GM12891 (cell line): ENCODE measurements at places on chromosomes 2 and 18.

DNA sequence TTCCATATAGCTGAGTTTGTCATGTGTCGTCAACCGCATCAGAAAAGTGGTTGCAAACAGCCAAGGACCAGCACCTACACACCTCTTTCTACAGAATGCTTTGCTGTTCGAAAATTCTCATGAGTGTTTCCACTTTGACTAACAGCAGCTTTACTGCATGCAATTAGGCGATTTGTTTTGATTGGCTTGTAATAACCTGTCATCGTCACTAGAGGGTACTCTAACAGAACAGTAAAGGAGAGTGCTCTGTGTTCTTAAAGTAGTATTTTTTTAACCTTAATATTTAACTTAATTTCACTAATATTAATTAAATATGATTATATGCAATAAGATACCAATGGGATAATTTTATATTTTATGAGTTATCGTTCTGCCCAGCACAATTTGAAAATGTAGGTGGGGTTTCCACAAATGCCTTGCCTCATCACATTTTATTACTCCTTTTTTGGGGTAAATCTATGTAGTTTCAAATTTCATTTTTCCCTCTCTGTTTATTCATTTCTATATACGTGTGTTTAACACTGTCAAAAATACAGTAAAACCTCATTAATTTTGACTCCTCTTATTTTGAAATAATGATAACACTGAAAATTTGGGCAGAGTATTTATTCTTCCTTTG lies 502.2 kb downstream of the NRXN1 start:
- DNase-seq, result peak; percentile 4

- DNase-seq, result no peak
Measured at GRCh38 chr2:118851650-118852049, 4.2 kb upstream of the EN1 start.

DNA sequence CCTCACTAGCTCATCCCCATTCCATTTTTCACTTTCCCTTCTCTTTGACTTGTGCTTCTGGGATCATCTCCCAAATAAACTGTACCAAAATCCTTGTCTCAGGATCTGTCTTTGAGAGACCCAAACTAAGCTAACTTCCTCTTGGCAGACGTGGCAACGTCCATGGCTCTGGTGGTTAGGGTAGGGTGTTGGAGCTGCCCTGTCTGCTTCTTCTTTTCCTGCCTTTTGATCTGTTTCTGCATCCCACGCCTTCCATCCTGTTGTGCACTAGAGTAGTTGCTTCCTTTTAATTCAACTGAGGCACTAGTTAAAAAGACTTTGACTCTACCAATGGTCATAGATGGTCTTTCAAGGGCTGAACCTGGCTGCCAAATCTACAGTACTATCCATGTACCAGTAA lies 5.5 kb upstream of the MAP4K4 start:
- no peak for DNase-seq

GRCh38 chr2:113791697-113792590 lies 35.5 kb upstream of the SLC35F5 start:
- peak; percentile 7 for DNase-seq

DNA sequence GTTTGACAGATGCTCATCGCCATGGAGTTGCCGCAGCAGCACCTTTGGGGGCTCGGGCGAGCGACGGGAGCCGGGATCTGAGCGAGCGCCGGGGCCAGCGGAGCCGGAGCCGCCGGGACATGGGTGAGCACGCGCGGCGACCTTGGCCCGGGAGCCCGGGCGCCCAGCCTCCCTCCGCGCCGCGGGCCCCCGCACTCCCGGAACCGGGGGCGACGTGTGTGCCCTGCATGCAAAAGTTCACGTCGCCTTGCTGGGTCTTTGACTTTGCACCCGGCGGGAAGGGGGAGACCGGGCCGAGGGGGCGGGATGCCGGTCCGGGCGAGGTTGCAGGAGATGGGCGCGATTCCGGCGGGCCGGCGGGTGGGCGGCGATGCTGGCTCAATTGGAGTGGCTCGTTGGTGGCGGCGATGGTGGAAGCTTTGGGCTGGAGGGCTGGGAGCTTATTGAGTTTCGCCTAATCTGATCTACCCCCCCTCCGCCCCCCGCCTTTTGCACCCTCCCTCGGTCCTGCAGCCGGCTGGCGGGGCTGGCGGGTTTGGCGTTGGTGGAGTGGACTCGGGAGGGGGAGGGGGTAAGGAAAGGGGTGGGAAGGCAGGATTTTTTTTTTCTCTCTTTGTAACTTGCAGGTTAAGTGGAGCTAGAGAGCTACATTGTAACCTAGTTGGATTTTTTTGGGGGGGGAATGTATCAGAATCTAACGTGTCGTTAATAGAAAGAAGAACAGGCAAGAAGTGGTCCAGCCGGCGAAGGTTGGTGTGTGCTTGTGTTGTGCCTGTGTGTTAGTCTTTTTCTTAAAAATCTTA lies at the start of gene SETBP1:
Gene SETBP1, plus strand, starts transcription at position 616 of the 803 bp plus-strand sequence. CDS start 20,459 bp downstream, outside the sequence.
- DNase-seq, result peak; percentile 44

- DNase-seq, result no peak
Measured at GRCh38 chr2:21633911-21634310, 510.1 kb downstream of the TDRD15 start.

- DNase-seq, result no peak
Measured at GRCh38 chr2:33104052-33104623, 157.4 kb downstream of the LTBP1 start.

DNA sequence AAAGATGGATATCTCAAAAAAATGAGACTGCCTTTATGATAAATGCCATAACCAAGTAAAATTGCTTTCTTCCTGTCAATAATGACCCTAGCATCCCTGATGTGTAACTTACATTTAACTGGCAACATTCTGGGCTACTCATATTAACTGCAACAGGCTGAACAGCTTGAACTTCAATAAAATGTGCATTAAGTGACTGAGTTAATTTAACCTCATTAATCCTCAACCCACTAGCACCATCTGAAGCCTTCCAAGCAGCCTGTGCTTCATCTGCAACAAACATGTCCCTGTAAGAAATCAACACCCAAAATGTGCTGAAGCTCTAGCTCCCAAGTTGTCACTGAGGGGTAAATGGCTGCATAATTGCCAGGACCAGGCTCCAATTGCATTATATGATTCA lies 296.2 kb upstream of the ZC3H15 start:
- DNase-seq, result no peak

DNA sequence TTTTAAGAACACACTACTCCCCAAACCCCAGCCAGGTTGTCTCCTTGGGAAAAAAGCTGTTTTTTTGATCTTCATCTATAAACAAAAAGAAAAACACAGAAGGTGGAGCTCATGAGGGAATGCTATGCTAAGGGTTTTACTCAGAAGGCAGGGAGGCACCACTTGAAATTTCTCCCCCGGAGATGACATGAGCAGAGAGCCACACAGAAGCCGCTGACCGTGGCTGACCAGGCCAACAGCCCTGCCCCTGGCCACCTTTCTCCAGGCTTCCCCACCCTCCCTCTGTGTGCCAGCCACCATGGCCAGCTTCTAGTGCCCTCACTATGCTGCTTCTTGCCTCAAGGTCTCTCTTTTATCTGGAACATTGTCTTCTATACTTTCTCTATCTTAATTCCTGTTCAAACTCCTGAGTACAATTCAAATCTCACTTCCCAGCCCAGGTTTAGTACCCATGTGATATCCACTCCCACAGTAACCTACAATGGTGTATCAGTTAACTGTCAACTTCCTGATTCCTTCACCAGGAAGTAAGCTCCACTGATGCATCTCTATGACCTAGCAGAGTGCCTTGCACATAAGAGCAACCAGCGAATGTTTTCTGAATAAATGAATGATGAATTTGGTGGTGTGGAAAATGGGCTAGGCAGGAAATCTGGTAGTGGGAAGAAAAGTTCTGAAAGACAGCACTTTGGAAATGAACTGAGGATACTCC lies 15.3 kb downstream of the LAPTM4A start:
- no peak for DNase-seq

GRCh38 chr2:88211003-88211808 lies 41.1 kb downstream of the THNSL2 start:
- DNase-seq, result no peak

GRCh38 chr18:23177433-23178072 lies 42.3 kb downstream of the CABLES1 start:
- DNase-seq, result no peak

GRCh38 chr18:23612434-23613090 lies 26.3 kb upstream of the NPC1 start:
- no peak for DNase-seq

DNA sequence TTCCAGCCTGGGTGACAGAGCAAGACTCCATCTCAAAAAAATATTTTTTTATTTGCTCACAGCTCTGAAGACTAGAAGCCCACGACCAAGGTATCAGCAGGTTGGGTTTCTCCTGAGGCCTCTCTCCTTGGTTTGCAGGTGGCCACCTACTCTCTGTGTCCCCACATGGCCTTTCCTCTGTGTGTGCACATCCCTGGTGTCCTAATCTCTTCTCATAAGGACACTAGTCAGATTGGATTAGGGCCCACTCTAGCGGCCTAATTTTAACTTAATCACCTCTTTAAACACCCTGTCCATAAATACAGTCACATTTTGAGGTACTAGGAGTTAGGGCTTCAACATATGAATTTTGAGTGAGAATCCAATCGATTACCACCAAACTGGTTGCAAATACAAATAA lies 2.0 kb upstream of the RAB3GAP1 start:
- no peak for DNase-seq
